ENCODE measurements at places on chromosomes 1 and 21.

GRCh38 chr1:201594575-201595245 is 55.8 kb downstream of the NAV1 start:
- DNase-seq = peak; percentile 42

DNA sequence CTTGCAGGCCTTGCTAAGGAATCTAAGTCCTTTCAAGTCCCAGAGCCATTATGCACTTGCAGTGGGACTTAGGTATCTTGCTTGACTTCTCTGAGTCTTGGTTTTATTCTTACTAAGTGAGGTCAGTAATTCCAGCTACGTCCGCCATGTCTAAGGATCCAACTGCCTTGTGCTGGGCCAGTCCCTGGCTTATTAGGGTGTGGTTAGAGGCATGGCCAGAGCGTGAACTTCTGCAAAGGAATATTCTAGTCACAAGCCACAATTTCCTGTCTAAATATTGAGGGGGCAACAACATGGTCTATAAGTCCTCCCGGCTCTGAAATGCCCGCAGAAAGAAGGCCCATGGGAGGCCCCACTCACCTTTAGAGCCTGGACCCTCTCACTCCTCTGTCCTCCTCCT is 82.9 kb downstream of the TMEM53 start:
- no peak for DNase-seq

- DNase-seq = no peak
These were observed 213.9 kb downstream of the PATJ start for GRCh38 chr1:61956016-61956645.

DNA sequence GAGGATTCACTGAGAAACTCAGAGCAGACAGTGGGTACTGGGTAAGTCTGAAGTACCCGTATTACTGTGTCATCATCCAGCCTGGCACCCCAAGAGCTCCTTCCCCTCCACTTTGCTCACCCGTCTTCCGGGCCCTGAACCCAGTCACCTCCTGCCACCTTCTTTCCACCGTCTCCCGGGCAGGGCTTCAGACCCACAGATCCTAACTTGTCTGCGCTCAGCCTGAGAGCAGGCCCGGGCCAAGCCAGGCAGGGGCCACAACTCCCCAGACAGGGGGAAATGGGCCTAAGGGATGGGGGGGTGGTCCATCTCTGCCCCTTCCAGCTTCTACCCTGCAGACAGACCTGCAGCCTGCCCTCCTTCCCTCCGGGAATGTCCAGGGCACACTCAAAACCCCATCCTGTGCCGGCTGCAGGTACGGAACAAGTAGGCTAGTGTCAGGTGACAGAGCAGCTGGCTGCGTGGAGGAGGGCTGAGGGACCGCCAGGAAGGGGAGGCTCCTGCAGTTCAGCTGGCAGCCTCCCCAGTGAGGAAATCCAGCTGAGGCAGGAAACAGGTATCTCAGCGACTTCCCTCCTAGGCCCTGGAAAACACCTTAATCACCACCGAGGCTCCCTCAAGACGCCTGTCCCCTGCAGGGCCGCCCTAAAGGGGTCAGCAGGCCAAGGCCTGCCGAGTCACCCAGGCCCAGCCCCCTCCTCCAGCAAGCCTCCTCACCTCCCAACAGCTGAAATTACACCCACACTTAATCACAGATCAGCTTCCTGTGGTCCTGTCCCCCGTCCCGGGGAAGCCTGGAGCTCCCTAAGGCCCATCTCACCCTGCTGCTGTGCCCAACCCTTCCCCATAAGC is 3.5 kb downstream of the HSPG2 start:
- DNase-seq = no peak

- no peak for DNase-seq
These were observed 43.7 kb downstream of the PRDX6 start for GRCh38 chr1:173520799-173521198.

- DNase-seq = peak; percentile 44
These were observed 180.3 kb downstream of the DISC1 start for GRCh38 chr1:231806623-231807495.

GRCh38 chr1:56028244-56028643 is 551.1 kb downstream of the PLPP3 start:
- no peak for DNase-seq

DNA sequence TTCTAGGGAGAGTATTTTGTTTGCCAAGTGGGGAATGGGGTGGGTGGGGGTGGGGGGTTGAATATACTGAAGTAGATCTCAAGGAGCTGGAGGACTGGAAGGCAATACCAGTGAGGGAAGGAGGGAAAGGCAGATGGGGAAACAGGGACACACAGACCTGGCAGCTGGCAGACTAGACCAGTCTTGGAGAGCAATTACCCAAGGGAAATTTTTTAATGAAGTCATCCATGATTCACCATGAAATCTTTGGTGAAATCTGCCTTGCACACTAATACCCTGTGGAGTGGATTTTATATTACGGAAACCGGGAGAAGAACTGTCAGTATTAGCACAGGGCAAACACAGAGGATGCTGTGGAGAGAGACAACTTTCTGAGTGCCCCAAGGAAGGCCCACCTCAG is 29.7 kb upstream of the MARK1 start:
- peak; percentile 61 for DNase-seq

DNA sequence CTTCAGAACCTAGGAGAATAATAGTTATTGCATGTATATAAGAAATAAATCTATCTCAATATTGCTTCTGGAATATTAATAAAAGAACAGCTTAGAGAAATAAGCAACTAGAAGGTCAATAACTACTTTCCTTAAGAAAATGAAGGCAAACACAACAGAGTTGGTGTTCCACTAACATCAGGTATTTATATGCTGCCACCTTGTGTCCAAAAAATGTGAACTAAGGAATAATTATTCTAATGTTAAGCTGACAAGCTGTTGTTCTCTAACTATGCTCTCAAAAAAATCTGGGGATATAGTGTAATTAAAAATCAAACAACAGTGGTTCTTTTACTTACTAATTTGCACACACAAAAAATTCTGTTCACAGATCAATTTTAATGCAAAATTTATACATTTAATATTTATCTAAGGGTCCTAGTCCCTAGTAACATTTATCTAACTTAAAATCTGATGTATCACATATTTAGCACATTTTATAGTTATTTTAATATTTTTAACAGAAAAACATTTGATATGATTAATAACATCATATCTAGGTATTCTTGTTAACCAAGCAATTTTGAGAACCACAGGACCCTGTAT is 39.6 kb downstream of the UCHL5 start:
- DNase-seq = peak; percentile 49

- DNase-seq = no peak
These were observed 33.5 kb downstream of the KCNC4 start for GRCh38 chr1:110243574-110243973.

GRCh38 chr1:80926531-80926930 is 874.2 kb upstream of the ADGRL2 start:
- no peak for DNase-seq

DNA sequence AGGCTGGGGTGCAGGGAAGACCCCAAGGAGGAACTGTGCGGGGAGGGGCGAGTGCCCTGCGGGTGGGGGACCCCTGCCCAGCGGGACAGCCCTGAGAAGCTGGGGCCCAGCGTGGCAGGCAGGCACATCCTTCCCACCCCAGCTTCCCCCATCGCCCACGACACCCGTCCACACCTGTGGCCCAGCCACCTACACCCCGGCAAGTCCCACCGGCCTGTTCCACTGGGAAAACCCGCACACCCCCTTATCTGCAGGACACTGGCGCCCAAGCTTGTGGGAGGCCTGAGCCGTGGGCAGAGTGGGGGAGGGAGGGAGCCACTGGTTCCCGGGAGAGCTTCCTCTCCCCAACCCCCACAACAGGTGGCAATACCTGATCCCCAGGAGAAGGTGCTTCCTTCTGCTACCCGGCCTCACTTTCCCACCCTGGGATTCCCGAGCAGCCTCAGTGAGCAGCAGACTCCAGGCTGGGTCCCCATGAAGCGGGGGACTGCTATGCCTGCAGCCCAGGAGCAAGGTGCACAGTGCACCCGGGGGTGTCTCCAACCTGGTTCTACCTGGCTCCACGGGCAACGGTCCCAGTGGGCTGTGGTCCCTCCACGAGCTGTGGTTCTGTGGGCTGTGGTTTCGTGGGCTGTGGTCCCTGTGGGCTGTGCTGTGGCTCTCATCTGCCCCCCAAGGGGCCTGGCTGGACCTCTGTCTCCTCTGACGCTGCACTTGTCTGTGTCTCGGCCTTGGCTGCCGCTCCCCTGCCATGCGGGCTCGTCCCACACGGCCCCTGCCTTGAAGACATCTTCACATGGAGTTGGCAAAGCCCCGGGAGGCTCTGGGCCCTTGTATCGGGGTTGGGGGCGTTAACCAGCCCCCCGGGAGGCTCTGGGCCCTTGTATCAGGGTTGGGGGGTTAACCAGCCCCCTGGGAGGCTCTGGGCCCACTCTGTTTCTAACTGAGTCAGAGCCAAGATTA is 37.8 kb upstream of the POFUT2 start:
- no peak for DNase-seq

GRCh38 chr1:228507961-228508652 is 20.9 kb downstream of the RNF187 start:
- no peak for DNase-seq

- no peak for DNase-seq
These were observed 11.1 kb upstream of the PEF1 start for GRCh38 chr1:31655756-31656155.

DNA sequence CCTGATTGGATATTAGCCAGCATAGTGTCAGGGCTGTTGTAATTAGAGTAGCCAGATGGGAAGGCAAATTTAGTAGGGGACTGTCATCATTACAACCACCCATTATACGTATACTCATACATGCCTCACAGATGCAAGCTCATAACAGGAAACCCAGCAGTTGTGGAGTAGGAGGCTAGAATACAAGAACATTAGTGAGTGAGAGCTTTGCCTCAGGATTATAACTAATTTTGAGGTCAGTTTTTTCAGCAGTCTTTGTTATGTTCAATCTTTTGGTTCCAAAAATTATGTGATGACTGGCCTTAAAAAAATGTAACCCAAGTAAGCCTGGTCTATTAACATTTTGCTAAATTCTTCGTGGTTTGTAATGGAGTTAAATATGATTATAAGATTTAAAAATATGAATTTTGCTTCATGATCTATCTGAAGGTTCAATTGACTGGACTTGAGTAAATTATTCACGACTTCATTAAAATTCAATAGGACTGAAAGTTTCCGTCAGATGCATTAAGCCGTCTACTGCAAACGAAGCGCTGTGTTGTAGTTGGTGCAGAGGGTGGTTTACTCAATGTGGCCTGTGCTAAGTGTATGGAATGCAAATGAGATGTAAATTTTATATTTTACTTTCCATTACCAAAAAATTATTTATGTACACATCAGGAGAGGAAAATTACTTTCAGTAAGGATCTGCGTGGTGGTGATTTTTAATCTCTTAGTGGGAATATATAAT is 48.8 kb downstream of the KCNK1 start:
- DNase-seq = no peak

DNA sequence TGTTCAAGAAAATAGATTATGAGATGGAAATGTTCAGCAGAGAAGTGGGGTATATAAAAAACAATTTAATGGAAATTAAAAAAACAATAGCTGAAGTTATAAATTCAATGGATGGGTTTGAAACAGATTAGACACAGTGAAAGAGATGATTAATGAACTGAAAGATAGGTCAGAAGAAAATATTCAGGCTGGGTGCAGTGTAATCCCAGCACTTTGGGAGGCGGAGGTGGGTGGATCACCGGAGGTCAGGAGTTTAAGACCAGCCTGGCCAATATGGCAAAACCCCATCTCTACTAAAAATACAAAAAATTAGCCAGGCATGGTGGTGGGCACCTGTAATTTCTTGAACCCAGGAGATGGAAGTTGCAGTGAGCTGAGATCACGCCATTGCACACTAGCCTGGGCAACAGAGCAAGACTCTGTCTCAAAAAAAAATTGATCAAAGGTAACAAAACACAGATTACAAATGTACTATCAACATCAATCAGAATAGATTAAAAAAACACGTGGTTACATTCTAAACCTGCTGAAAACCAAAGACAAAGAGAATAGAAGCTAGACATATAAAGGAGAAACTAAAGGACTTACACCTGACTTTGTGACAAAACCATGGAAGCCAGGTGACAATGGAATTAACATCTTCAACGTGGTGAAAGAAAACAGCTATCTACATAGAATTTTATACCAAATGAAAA is 4.8 kb upstream of the SUMO3 start:
- DNase-seq = no peak

DNA sequence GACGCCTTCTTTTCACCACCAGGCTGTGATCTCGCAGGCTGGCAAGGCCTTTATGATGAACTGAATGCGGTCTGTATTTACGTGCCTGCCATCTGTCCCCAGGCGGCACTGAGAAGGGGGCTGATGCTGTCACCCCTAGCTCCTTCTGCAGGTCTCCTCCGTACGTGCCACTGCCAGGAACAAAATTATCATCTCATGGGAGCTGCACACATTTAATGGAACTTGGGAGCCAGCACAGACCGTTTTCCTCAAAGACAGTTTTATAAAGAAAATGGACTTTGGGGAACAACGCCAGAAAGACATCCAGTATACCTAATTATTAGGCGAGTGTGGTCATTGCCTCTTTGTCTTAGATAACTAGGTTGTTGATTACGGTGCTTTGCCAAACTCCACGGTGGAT is 434.5 kb downstream of the KIF26B start:
- no peak for DNase-seq

- peak; percentile 11 for DNase-seq
These were observed 17.7 kb downstream of the CMPK1 start for GRCh38 chr1:47351305-47351704.

GRCh38 chr1:150555198-150555970 is 6.2 kb downstream of the ADAMTSL4 start:
- no peak for DNase-seq

- no peak for DNase-seq
These were observed 162.9 kb upstream of the HP1BP3 start for GRCh38 chr1:20949871-20950590.

GRCh38 chr1:47137198-47137597 is at the start of gene CYP4A22:
TSS of gene CYP4A22 (plus strand) at chr1:47137441. CDS start at chr1:47137486, 45 bp downstream.
- no peak for DNase-seq

GRCh38 chr1:204335085-204335484 is 24.6 kb downstream of the PLEKHA6 start:
- DNase-seq = no peak

DNA sequence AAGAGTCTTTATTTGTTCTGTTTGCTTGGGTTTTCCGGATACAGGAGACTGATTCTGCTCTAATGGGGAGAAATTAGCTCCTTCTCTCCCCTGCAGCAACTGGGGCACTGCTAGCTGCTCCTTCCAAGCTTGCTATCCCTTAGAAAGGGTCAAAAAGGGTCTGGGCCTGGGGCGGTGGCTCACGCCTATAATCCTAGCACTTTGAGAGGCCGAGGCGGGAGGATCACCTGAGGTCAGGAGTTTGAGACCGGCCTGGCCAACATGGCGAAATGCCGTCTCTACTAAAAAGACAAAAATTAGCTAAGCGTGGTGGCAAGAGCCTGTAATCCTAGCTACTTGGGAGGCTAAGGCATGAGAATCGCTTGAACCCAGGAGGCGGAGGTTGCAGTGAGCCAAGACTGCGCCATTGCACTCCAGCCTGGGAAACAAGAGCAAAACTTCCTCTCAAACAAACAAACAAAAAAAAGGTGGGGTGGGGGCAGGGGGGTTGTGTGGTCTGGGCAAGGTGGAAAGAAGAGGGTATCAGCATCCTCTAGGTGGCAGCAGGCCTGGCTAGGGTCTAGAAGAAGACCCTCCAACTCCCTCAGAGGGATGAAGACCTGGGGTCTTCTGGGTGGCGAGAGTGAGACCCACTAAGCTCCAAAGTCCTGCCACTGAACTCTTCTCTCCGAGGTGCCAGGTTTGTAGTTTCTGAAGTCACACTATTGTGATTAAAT is 15.4 kb upstream of the TBX15 start:
- DNase-seq = no peak

- DNase-seq = peak; percentile 91
These were observed 85.6 kb downstream of the CD58 start for GRCh38 chr1:116485071-116485735.
